ENCODE measurements at places on chromosomes 7 and 10.

GRCh38 chr7:131931370-131931769, 374.9 kb upstream of the PODXL start:
- DNase-seq = no peak

DNA sequence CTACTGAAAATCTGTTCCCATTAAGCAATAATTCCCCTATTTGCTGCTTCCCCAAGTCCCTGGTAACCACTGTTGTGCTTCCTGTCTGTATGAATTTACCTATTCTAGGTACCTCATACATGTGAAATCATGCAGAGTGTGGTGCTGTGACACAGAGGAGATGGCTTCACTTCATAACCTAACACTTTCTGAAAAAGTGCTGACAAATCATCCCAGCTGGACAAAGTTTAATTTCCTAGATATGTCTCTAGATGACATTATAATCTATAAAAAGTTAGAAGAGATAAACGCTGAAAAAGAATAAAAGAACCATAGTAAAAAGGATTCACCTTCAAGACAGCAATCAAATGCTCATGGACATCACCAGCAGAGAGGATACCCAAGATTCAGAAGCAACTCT, 277.9 kb downstream of the SKIDA1 start:
- DNase-seq = no peak

GRCh38 chr10:116316503-116316902, 7.7 kb upstream of the CCDC172 start:
- no peak for DNase-seq

DNA sequence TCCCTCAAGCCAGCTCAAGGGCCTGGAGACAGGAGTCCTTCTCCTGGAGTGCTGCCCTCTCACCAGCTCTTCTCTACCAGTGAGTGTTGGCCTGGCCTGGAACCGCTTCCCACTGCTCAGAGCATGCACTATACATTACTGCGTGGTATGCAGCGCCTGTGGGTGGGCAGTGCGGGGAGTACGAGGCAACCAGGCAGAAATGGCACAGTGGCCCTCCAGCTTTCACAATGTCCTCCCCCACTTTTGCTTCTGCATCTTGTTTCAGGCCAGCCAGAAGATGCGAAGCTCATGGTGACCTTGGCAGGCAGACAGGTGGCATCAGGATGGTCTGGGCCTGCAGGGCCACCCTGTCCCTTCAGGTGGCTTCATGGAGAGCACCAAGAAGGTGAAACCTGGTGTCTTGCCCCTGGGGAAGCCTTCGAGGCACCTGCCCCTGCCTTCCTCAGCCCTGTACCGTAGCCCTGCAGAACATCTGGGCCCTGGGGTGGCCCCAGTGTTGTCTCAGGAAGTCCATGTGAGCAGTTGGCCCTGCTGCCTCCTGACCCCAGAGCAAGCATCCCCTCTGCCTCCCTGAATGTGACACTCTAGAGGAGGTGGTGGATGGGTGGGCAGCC, 35.8 kb downstream of the RASGEF1A start:
- no peak for DNase-seq

DNA sequence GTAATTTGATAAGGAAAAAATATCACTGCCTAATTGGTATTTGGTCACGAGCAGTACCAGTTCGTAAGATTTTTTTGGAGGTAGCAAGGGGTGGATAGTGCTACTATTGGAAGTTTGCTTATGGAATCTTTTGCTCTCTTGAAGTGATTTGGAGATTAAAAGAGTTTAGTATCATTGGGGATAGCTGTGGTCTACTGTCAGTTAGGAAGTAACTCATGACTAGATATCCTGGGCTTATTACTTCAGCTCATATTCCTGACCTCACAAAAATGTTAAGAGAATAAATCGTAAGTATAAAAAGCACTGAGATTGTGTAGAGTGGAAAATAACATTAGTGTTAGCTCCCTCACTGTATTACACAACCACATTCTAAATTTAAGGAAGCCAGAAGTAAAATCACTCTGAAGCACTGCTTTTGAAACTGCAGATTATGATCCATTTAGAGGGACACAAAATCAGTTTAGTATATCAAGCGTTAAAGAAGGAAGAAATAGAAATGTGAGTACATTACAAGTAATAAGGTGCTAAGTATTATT, 22.6 kb downstream of the SGPL1 start:
- DNase-seq = no peak

GRCh38 chr7:2124604-2125345, 108.0 kb downstream of the MAD1L1 start:
- no peak for DNase-seq
